Activated CD4-positive, alpha-beta T cell treated with anti-CD3 and anti-CD28 coated beads, Interleukin-2, amount 50 U/mL, for 4 hours (primary cell): ENCODE measurements at places on chromosomes 5 and 9.

GRCh38 chr5:16666130-16666882 lies 49.5 kb upstream of the RETREG1 start:
- no peak for DNase-seq

GRCh38 chr5:130216286-130216685 lies 312.0 kb downstream of the CHSY3 start:
- no peak for DNase-seq

GRCh38 chr5:7324919-7325318 lies 71.0 kb upstream of the ADCY2 start:
- no peak for DNase-seq

- DNase-seq = no peak
Measured at GRCh38 chr5:33594006-33594405, 153.2 kb downstream of the TARS1 start.

DNA sequence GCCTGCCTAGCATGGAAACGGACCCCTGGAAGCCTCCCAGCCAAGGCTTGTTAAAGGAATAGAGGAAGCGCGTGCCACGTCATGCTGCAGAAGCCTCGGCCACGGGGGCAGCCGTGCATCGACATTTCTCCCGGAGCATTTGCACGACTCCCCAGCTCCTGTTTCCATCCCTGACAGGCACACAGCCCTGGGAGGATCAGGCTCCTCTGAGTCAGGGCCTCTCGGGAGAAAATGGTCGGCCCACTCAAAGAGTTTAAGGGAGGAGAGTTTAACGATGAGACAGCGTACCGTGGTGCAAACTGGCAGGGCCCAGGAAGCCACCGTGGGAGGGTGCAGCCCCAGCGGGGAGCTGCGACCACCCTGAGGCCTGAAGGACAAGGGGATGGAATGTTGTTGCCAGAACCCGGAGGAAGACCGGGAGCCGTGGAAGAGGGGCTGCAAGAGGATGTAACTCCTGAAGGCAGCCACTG lies 213.6 kb downstream of the PAX5 start:
- no peak for DNase-seq

DNA sequence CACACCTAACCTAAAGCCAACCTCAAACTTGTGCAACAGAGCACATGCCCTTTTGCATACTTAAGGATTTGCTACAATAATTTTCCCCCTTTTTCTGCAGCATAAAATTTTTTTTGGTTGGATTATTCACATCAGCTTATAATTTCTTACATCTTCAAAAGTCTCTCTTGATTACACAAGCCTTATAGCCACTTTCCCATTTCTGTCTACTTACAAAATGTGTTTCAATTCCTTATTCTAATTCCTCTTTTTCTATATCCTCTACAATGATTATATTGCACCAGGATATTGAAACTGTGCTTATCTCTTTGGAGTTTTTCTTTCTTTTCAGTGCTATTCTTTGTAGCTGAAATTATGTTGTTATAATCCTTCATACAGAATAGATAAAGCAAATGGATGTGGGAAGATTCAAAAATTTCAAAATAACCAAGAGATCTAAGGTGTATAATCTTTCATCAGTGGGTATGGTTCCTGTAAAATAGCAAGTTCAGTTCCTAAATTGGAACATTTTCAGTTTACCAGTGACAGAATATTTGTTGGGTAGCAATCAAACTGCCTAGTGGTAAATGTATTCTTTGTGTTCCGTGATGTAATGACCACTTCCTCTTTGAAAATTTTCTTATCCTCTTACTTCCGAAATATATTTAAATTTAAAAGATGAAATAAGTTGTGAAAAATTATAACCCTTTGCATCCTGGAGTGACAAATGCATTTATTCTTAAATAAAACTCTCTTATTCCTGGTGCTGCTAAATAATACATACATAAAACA lies 386.8 kb upstream of the CHD1 start:
- DNase-seq = no peak

- no peak for DNase-seq
Measured at GRCh38 chr5:167780177-167780576, 511.3 kb upstream of the WWC1 start.

- DNase-seq = no peak
Measured at GRCh38 chr5:100110497-100110896, 424.7 kb upstream of the FAM174A start.

DNA sequence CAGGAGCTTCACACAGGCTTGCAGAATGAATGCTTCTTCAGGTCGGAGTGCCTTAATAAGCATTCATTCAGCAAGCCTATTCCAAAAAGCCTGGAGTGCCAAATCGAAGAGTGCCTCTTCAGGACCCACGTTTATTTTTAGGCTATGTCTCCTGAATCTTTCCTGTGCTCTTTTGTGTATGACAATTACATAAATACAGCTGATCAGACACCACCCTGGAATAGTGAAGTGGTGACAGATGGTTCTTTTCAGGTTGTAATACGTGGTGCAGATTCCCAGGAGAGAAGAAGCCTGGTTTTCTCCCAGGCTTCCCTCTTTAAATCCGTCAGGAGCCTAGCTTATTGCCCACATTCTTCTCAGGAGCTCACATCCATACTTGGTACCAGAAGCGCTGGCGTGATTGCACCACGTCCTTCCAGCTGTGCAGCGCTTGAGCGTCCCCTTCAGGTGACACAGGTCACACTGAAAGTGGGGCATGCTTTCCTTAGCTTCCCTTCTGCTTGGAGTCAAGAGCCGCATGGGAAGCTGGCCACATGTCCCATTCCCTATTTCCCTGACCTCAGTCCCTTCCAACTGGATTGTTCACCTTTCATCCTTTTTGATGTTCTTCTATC lies 123.1 kb downstream of the ADCY2 start:
- no peak for DNase-seq

- no peak for DNase-seq
Measured at GRCh38 chr5:156201788-156202403, 125.1 kb upstream of the SGCD start.

- DNase-seq = no peak
Measured at GRCh38 chr9:137077010-137077747, at the start of gene UAP1L1. Gene UAP1L1, plus strand, starts transcription at chr9:137077517. Its CDS starts 16 bp downstream, at chr9:137077533.

- DNase-seq = no peak
Measured at GRCh38 chr5:18142831-18143230, 508.6 kb downstream of the TAF11L14 start.

DNA sequence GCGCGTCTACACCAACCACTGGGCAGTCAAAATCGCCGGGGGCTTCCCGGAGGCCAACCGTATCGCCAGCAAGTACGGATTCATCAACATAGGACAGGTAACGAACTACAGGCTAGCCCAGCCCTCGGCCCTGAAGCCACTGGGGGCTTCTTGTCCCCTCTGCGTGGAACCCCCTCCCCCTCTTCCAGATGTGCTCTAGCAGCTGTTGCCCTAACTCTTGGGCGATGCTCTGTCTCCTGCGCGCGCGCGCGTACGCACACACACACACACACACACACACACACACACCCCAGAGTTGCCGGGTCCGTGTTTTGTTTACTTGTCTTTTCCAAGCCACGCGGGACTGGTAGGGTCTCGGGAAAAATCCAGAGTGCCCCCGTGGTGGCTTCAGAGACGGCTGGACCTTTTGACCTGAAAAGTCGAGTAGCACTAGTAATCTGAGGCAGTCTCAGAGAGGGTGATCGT lies 836 bp downstream of the PCSK5 start:
- DNase-seq = peak; percentile 27

- DNase-seq = no peak
Measured at GRCh38 chr9:92650296-92650695, 19.6 kb downstream of the IPPK start.

- DNase-seq = no peak
Measured at GRCh38 chr5:180437336-180437735, 56.8 kb upstream of the CNOT6 start.

DNA sequence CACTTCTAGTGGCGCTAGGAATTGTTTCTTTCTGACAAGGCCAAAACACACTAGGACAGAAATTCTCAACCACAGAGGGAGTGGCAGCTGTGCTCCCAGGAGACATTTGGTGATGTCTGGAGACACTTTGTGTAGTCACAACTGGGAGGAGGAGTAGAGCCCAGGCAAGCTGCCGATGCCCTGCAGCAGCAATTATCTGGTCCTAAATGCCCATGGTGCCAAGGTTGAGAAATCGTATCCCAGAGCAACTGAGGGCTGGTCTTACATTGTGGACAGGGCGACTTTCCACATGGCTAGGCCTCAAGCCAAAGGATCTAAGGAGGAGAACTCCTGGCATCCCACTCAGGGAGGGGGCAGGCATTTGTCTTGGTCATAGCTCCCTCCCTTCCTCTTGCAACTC lies 259.9 kb downstream of the GADD45G start:
- DNase-seq = no peak

DNA sequence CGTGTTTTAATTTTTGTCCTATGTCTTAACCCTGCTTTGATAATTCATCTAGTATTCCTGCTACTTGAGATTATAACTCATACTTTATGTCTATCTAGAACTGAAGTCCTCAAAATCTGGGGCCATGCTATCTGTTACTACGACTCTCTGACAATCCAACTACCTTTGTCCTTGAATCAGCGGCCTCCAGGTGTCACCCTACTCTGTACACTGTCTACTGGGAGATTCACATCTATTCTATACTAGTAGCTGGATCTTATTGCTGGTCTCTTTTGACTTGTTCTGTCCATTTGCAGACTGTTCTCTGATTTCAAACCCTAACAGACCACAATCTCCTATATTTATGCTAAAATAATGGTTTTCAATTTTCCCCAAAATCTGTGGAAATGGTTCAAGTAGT lies 225.5 kb upstream of the ELAVL2 start:
- no peak for DNase-seq

DNA sequence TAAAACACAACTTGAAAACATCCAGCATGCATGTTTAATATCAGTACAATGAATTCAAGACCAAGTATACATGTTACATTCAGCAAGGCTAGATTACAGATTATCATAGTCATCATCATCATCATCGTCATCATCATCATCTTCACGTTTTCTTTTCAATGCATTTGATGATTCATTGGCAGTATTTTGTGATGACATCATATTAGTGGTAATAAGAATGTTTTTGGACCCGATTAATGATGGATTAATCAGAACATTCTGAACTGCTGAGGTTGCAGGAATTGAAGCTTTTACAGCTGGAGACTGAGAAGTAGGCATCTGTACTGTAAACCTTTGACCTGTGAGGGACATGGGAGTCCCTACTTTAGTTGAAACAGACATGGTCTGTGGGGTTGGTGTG lies 4.5 kb downstream of the AK6 start:
- DNase-seq = no peak

DNA sequence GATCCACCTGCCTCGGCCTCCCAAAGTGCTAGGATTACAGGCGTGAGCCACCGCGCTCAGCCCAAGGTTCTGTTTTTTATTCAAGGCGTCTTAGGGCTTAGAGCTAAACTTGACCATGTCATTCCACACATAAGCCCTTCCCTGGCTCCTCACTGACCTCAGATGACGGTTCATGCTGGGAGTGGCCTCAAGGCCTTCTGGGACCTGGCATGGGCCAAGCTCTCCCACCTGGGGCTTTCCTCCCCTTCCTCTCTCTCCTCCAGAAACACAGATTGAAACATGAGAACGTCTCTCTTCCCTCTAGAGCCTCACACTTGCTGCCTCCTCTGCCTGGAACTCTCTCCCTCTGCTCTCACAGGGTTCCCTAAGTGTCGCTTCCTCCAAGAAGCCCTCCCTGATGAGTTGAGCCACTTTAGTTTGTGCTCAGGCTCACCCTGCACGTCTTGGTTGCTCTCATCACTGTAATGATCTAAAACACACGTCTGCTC lies 155.6 kb upstream of the IER5L start:
- no peak for DNase-seq
